Activated CD4-positive, alpha-beta T cell treated with anti-CD3 and anti-CD28 coated beads, Interleukin-2, amount 50 U/mL, for 4 hours (primary cell): ENCODE measurements at places on chromosomes 13 and 19.

DNA sequence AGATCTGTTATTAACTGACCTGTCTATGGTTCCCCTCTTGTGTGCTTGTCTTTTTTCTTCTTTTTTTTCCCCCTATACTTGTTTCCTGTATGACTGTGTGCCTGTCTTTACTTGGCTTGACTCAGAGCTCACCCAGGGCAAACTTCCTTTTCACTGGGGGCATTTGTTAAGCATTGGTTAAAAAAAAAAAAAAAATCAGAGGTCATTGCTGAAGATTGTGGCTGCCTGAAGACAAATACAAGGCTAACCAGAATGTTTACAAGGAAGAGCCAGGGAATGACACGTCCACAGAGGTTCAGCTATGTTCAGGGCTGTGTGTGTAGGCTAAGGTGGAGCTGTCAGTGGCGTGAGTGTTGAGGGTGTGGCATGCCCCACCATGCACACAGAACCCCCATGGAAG, 47.1 kb downstream of the LNX2 start:
- no peak for DNase-seq

DNA sequence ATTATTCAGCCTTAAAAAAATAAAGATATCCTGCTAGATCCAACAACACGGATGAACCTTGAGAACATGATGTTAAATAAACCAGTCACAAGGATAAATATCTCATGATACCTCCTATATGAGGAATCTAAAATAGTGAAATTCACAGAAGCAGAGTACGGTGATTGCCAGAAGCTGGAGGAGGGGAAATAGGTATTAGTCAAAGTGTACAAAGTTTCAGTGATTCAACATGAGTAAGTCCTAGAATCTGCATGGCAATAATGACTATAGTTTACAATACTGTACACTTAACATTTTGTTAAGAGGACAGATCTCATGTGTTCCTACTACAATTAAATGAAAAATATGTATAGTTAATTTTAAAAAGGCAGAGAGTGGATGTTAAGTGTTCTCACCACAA, 206.6 kb upstream of the SLC10A2 start:
- DNase-seq: no peak

- no peak for DNase-seq
Observed at GRCh38 chr13:106981051-106981450, 413.1 kb upstream of the ARGLU1 start.

DNA sequence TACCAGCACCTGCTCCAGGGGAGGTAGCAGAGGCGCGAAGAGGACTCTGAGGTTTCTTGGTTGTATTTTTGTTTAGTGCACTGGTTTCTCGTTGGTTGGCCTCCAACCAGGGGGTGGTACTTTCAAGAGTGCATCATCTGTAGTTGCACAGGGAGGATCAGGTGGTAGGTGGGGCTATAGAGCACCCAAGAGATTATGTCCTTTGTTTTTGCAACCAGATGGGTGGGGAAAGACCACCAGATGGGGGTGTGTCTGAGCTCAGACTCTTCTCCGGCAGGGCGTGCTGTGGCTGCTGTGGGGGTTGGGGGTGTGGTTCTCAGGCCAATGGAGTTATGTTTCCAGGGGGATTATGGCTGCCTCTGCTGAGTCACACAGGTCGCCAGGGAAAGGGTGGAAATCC, 254.4 kb upstream of the KLF12 start:
- DNase-seq: no peak

DNA sequence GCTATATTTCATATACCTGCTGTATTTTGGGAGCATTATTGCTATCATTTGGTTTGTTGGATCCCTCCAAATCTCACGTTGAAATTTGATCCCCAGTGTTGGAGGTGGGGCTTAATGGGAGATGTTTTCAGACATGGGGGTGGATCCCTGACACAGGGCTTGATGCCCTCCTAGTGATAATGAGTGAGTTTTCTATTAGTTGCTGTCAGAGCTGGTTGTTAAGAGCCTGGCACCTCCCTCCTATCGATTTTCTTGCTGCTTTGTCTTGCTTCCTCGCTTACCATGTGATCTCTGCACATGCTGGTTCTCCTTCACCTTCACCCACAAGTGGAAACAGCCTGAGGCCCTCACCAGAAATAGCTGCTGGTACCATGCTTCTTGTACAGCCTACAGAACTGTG, 259.9 kb upstream of the STARD13 start:
- DNase-seq: no peak

GRCh38 chr19:5430237-5430636, 25.0 kb upstream of the ZNRF4 start:
- no peak for DNase-seq

GRCh38 chr13:112056284-112056727, 10.6 kb upstream of the SOX1 start:
- DNase-seq: no peak

- no peak for DNase-seq
Observed at GRCh38 chr13:83667606-83668005, 214.7 kb downstream of the SLITRK1 start.

- no peak for DNase-seq
Observed at GRCh38 chr19:54179921-54180461, 7.0 kb upstream of the TMC4 start.
